Uterus (tissue), 4 donors: ENCODE measurements at places on chromosomes 16 and 17. TPM values are rescaled to one million over a fixed set of nuclear protein-coding genes. Genes with fewer than 3 reads are reported as not detected.

DNA sequence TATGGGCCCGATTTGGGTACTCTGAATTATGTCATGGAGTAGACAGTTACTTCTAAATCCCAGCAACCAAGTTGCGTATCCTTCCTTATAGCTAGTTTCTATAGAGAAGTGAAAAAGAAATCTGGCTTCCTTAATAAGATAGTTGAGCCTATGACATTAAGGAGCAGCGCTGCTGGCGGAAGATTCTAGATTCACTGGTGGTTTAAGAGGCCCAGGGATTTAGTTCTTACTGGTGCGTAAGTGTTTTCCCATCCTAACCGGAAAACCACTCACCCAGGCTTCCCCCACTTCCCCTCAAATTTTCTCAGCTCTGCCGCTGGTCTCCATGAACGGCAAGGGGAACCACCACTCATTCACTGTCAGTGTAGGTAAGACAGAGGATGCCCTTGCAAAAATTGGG lies 230.4 kb downstream of the CPPED1 start:
- H3K27me3 ChIP-seq = no peaks in the 10 kb centered on the region
- no peak for DNase-seq
- no peak overlapping the region for H3K4me3 ChIP-seq
- H3K36me3 ChIP-seq = no peaks in the 10 kb centered on the region
- no peak overlapping the region for H3K27ac ChIP-seq

Gene AMZ2
- total RNA-seq = 26.9 TPM

- DNase-seq = no peak
- no peak overlapping the region for H3K27ac ChIP-seq
- H3K27me3 ChIP-seq = no peaks in the 10 kb centered on the region
- no peaks in the 10 kb centered on the region for H3K36me3 ChIP-seq
- no peak overlapping the region for H3K4me3 ChIP-seq
Measured at GRCh38 chr17:76469991-76470739, 2.8 kb downstream of the AANAT start.

DNA sequence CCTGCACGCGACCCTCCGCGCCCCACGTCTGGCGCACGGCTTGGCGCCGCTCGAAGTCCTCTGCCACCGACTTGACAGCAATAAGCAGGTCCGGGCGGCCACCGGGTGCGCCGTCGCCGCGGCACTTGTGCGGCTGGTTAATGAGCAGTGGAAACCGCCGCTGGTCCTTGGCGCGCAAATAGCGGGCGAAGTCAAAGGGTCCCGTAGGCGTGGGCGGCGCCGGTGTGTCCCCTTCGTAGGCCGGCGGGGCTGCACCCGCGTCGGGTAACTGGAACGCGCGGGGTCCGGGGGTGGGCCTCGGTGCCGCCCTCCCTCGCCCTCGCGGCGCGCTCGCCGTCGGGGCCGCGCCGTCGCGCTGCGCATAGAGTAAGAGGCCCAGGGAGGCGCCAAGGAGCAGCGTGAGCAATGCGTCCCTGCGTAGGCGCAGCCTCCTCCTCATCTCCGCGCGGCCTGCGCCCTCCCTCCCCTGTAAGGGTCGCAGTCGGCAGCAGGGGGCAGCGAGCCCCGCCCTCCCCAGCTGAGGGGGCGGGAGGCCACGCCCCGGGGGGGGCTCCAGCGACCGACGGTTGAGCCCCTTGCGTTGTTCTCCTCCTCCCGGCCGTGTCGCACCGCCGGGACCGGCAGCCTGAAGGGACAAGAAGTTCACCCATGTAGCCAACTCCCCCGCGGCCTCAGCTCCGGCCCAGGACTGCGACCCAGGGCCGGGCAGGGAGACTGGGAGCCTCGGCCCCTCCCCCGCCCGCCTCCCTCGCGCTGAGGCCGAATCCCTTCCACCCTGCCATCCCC lies 558 bp downstream of the B3GNT9 start:
- H3K4me1 ChIP-seq = no peaks in the 10 kb centered on the region
- H3K4me3 ChIP-seq = peak overlapping the region; percentile 60
- no peak for DNase-seq
- no peaks in the 10 kb centered on the region for H3K27me3 ChIP-seq

GRCh38 chr16:87076331-87076949 lies 240.8 kb downstream of the C16orf95 start:
- no peak for DNase-seq
- no peaks in the 10 kb centered on the region for H3K27me3 ChIP-seq
- no peaks in the 10 kb centered on the region for H3K4me1 ChIP-seq
- H3K4me3 ChIP-seq = no peak overlapping the region
- no peak overlapping the region for H3K27ac ChIP-seq
- no peaks in the 10 kb centered on the region for H3K36me3 ChIP-seq

Gene ATP2C2
- 1.8 TPM for total RNA-seq

Gene CUEDC1
- total RNA-seq = 7.9 TPM

GRCh38 chr17:29143894-29144293 lies 36.3 kb downstream of the MYO18A start:
- DNase-seq = no peak
- no peaks in the 10 kb centered on the region for H3K27me3 ChIP-seq
- H3K4me3 ChIP-seq = no peak overlapping the region
- no peak overlapping the region for H3K27ac ChIP-seq
- H3K36me3 ChIP-seq = no peaks in the 10 kb centered on the region

- DNase-seq = peak; percentile 78
- H3K27me3 ChIP-seq = no peaks in the 10 kb centered on the region
- peak overlapping the region; percentile 50 for H3K4me3 ChIP-seq
- no peaks in the 10 kb centered on the region for H3K36me3 ChIP-seq
- peak overlapping the region; percentile 88 for H3K27ac ChIP-seq
Measured at GRCh38 chr16:49856672-49857330, 889 bp upstream of the ZNF423 start.

GRCh38 chr16:49471038-49471727 lies 97.6 kb downstream of the C16orf78 start:
- DNase-seq = peak; percentile 6
- H3K27me3 ChIP-seq = no peaks in the 10 kb centered on the region
- no peaks in the 10 kb centered on the region for H3K4me1 ChIP-seq
- no peaks in the 10 kb centered on the region for H3K36me3 ChIP-seq

GRCh38 chr17:75242461-75243042 lies 18.9 kb downstream of the GGA3 start:
- no peak for DNase-seq
- no peak overlapping the region for H3K27ac ChIP-seq
- no peaks in the 10 kb centered on the region for H3K36me3 ChIP-seq
- no peak overlapping the region for H3K4me3 ChIP-seq
- no peaks in the 10 kb centered on the region for H3K27me3 ChIP-seq

DNA sequence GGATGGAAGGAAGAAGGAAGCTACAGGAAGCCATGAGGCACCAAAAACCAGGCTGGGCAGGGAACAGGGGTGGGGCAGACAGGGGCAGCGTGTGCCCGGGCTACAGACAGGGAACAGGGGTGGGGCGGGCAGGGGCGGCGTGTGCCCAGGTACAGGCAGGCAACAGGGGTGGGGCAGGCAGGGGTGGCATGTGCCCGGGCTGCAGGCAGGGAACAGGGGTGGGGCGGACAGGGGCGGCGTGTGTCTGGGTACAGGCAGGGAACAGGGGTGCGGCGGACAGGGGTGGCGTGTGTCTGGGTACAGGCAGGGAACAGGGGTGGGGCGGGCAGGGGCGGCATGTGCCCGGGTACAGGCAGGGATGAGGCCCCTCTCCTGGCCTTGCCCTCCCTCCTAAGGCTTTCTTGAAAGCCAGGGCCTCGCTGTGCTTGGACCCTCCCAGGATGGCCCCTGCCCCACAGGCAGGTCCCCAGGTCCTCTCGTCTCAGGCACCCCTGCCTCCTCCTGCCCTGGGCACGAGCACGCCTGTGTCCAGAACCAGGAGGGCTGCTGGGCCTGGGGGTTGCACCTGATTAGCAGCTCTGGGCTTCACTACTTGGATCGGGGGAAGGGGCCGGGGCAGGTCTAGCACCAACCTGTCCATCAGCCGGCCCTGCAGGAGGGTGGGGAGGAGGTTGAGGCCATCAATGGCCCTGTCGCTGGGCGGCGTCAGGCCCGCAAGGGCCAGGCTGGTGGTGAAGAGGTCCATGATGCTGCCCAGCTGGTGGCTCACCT lies 14.5 kb upstream of the APRT start:
- no peaks in the 10 kb centered on the region for H3K4me1 ChIP-seq
- DNase-seq = no peak
- no peaks in the 10 kb centered on the region for H3K36me3 ChIP-seq
- H3K27ac ChIP-seq = no peak overlapping the region
- H3K27me3 ChIP-seq = no peaks in the 10 kb centered on the region

Gene HEXIM1
- total RNA-seq = 60.6 TPM

DNA sequence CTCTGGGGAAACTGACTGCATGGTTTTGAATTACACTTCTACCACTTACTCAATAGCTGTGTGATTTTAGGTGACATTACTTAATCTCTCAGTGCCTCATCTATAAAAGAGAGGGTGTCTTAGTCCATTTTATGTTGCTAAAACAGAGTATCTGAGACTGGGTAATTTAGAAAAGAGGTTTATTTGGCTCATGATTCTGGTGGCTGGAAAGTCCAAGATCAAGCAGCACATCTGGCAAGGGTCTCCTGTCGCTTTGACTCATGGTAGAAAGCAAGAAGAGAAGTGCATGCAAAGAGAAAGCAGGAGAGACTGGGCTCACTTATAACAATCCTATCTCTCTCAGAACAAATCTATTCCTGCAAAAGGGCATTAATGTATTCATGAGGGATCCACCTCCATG lies 132.4 kb upstream of the IRX5 start:
- no peaks in the 10 kb centered on the region for H3K36me3 ChIP-seq
- no peak for DNase-seq
- no peaks in the 10 kb centered on the region for H3K4me1 ChIP-seq
- H3K4me3 ChIP-seq = no peak overlapping the region

Gene EME1
- total RNA-seq = 3.4 TPM

DNA sequence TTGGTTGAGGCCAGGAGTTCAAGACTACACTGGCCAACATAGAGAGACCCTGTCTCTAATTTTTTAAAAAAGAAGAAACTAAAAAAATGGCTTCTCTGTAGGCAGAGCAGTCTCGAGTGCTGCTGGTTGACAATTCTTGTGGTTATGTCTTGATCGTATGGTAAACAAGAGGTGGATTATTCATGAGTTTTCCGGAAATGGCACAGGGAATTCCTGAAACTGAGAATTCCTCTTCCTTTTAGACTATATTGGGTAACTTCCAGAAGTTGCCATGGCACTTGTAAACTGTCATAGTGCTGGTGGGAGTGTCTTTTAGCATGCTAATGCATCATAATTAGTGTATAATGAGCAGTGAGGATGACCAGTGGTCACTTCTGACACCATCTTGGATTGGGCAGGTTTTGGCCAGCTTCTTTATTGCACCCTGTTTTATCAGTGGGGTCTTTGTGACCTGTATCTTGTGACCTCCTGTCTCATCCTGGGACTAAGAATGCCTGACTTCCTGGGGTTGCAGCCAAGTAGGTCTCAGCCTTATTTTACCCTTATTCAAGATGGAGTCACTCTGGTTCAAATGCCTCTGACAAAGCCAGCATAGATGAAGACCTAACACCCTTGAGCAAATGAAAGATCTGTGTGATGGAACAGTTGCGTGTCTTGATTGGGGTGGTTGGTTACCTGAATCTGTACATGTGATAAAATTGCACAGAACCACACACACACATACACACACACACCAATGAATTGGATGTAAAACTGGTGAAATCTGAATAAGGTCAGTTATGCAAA lies 30.2 kb downstream of the BMERB1 start:
- no peak overlapping the region for H3K27ac ChIP-seq
- no peaks in the 10 kb centered on the region for H3K4me1 ChIP-seq
- no peaks in the 10 kb centered on the region for H3K36me3 ChIP-seq
- no peak for DNase-seq
- no peak overlapping the region for H3K4me3 ChIP-seq
- H3K27me3 ChIP-seq = no peaks in the 10 kb centered on the region

DNA sequence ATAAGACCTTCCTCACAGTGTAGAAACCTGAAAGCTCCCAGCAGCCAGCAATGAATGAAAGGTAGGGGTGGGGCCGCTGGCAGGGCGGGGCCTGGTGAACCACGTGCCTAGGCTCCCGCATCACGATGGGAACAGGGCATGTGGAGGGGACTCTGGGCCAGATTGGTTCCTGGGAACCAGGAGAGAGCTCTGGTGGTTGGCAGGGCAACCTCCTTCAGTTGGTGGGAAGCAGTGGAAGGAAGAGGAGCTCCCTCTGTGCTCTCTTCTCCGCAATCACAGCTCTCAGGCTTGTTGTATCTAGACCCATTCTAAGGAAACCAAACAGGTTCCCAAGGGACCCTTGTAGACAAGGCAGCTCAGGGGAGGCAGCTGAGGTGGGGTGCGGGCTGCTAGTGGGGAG lies 10.5 kb downstream of the GGA2 start:
- DNase-seq = no peak
- H3K4me3 ChIP-seq = no peak overlapping the region
- no peaks in the 10 kb centered on the region for H3K36me3 ChIP-seq
- H3K27me3 ChIP-seq = no peaks in the 10 kb centered on the region

Gene IGFBP4
- 503 TPM for total RNA-seq

DNA sequence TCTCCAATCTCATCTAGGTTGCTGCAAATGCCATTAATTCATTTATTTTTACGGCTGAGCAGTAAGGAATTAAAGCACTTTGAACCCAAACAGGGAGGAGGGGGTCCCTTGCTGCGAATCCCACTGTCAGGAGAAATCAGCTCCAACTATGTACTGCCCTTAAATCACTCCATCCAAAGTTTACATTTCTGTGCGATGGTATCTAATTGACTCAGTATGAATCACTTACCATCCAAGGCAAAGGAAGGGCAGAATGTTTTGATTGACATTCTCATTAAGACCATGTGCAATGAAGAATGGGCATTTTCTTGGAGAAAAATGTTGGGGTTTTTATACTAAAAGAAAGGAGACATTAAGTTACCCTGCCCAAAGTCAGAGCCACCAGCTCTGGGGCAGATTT lies 47.7 kb upstream of the XYLT1 start:
- no peak overlapping the region for H3K27ac ChIP-seq
- H3K4me1 ChIP-seq = no peaks in the 10 kb centered on the region
- no peaks in the 10 kb centered on the region for H3K27me3 ChIP-seq
- no peak overlapping the region for H3K4me3 ChIP-seq
- no peaks in the 10 kb centered on the region for H3K36me3 ChIP-seq

DNA sequence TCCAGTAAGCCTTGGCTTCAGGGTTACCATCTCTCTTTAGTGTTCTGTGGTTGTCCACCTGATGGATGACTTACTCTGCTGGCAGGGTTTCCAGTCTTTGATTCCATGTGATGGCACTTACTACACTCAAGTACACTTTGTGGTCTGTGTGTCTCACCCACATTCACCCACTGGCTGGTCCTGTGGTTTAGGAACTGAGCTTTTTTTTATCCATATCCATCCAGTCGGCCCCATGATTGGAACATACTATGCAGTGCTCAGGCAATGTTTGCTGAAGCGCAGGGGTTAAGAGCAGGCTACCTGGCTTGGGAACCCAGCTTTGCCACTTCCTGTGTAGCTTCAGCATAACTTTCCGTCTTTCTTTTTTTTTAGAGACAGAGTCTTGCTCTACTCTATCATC lies 2.8 kb upstream of the FUS start:
- peaks cover 5% of the 10 kb centered on the region for H3K4me1 ChIP-seq
- DNase-seq = no peak
- H3K27ac ChIP-seq = no peak overlapping the region
- no peaks in the 10 kb centered on the region for H3K36me3 ChIP-seq
